Activated naive CD4-positive, alpha-beta T cell treated with Interleukin-2 at 50 U/mL for 16 hours (primary cell): ENCODE measurements at places on chromosomes 4 and X.

DNA sequence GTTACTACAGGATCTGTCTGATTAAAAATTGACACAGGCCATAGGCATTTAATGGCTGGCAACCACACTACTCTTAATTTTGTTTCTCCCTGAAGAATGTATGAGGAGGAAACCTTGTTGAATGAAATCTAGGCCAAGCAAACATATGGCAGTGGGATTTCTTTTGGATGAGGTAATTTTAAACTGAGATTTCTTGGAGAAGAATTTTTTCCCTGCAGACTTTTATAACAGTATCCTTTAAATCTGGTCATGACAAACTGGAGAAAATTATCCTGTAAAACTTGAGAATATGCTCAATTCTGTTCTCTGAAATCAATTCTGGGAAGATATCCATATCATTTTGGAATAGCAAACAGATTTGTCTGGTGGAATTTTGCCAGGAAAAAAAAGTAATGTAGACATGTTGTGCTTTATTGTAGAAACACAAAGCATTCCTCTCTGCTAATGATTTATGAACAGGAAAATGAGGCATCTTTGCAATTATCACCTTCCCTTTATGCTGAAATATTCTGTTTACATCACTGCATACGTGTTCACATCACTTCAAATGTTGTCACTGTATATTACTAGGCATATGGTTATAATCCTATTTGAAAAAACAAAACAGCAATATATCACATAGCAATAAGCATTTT, 108.3 kb upstream of the ARSJ start:
- DNase-seq, result no peak

DNA sequence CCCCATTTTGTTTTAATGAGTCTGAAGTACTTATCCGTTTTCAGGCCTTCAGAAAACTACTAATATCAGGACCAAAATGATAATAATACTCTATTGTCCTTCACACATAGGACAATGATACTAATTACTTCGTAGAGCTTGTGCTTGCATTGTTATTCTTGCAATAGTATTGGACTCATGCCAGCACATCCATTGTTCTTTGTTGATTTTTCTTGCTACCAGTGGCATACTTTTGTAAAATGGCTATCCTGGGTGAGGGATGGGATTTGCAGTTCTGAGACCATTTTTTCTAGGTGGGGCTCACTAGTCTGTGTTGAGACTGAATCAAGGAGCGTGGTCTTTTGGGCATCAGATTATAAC, 195.3 kb downstream of the MAML3 start:
- DNase-seq, result no peak

GRCh38 chr4:10079912-10080588, 36.5 kb downstream of the WDR1 start:
- DNase-seq, result no peak

DNA sequence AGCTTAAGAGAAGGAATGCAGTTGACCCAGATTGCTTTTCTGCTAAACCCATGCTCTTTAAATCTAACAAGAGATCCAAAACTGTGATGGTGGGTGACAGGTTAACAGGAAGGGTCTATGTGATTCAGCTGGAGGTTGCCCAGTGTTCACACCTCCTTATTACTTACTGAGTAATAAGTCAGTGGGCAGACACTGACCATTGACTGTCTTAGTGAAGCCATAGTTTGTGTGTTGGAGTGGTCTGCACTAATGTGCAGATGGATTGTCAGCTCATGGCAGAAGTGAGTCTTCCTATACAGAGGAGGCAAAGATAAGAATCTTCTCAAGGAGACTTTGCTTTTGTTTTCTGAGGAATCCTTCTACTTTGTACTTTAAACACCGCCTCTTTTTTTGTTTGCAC, 15.2 kb upstream of the RUFY3 start:
- no peak for DNase-seq

DNA sequence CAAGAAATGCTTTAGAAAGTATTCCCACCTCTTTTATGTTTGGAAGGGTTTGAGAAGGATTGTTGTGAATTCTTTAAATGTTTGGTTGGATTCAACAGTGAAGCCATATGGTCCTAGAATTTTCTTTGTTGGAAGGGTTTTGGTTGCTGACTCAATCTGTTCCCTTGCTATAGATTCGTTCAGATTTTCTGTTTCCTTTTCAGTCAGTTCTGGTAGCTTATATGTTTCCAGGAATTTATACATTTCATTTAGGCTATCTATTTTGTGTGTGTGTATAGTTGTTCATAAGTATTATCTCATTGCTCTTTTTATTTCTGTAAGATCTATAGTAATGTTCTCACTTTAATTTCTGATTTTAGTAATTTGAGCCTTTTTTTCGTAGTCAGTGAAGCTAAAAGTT, 114.4 kb downstream of the MSN start:
- DNase-seq, result no peak

DNA sequence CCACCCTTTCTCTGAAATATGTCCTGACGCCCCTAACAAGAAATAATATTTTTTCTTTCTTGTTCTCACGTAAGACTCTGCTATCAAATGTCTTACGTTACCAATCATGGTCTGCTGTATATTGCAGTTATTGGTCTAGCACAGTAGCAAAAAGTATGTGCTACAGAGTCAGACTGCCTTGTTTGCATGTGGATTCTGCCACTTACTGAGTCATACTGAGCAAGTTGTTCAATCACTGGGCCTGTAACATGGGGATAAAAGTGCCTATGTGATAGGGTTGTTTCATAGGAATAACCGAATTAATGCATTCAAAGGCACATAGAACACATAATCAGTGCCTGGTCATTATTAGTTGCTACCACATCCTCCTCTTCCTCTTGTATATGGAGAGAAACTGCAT, 14.1 kb downstream of the RPGR start:
- DNase-seq, result no peak

DNA sequence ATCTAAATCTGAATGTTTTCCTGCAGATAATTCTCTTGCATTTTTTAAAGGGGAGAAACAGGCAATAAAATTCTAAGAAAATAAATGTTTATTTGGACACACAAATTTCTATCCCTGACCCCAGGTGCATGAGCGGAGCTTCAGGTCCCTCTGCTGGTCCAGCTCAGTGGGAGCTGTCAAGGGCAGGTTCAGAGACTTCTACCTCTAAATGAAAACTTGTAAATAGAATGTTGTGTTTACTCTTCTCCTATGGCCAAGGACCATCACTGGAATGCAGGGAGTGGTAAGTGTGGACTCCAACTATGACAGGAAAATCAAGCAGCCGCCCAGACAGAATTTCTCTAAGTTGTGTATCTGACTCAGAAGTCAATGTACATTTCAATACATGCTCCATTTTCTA, 148.6 kb upstream of the TTC29 start:
- DNase-seq, result no peak

- DNase-seq, result no peak
Observed at GRCh38 chr4:184165291-184165690, 52.4 kb downstream of the ENPP6 start.

DNA sequence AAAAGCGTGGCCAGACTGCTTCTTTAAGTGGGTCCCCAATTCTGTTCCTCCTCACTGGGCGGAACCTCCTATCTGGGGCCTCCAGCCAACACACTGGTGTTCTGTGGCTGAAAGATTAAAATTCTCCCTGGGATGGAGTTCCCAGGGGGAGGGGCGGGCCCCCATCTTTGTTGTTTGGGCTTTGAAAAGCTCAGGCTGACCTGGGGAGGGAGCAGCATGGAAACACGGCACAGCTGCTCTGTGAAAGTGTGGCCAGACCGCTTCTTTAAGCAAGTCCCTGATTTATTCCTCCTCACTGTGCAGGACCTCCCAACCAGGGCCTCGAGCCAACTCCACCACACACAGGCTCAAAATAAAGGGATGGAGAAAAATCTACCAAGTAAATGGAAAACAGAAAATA, 219.5 kb downstream of the TMEM47 start:
- DNase-seq, result no peak

- no peak for DNase-seq
Observed at GRCh38 chr4:188110741-188111471, 1.5 kb upstream of the TRIML2 start.

- DNase-seq, result no peak
Observed at GRCh38 chr4:157984285-157984911, 188.4 kb downstream of the GASK1B start.

- no peak for DNase-seq
Observed at GRCh38 chrX:3445806-3446490, 99.5 kb upstream of the MXRA5 start.

DNA sequence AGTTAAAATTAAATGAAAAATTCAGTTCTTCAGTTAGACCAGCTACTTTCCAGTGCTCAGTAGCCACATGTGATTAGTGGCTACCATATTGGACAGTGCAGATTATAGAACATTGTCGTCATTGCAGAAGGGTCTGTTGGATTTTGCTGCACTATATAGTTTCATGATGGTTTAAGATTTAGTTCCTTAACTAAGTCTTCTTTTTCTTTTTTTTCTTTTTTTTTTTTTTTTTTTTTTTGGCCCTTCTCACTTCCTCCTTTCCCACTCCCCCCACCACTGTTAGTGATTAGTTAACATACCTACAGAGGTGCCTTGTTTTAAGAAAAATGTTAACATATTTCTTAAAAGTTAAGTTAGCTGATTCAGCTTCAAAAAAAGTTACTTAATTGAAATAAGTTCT, 9.0 kb downstream of the RAB9A start:
- DNase-seq, result no peak

- no peak for DNase-seq
Observed at GRCh38 chr4:26104056-26104685, 190.2 kb downstream of the SMIM20 start.

DNA sequence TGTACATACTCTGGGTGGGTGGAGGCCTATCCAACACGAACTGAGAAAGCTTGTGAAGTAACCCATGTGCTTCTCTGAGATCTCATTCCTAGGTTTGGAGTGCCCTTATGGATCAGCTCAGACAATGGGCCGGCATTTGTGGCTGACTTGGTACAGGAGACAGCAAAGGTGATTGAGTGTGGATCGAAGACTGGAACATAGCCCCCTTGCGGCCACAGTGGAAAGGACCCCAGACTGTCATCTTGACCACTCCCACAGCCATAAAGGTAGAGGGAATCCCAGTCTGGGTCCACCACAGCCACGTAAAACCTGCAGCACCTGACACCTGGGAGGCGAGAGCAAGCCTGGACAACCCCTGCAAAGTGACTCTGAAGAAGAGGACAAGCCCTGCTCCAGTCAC, 598.0 kb upstream of the AADAT start:
- no peak for DNase-seq

GRCh38 chr4:106687026-106687425, 318.4 kb upstream of the GIMD1 start:
- no peak for DNase-seq

- no peak for DNase-seq
Observed at GRCh38 chr4:94329933-94330332, 12.7 kb downstream of the HPGDS start.

GRCh38 chrX:11665168-11666111, at the start of gene ARHGAP6:
TSS of gene ARHGAP6 (minus strand) at chrX:11665920. CDS start at chrX:11664828, 1,092 bp downstream.
- no peak for DNase-seq

DNA sequence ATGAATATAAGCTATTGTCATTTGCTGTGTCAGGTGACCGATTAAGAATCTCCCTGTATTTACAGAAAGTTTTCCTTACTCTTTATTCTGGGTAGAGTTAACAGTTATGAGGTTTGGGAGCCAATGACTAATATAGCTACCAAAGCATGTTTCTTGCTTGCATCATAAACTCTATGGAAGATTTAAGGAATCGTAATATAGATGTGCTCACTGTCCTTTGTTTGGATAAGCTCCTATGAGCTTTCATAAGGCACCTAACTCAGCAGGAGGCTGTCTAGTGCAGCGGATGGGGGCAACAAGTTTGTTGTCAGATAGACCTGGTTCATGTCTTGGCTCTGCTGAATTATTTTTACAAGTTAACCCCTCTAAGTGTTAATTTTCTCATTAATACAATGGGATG, 75.0 kb upstream of the PAQR3 start:
- no peak for DNase-seq
